ENCODE measurements at places on chromosomes 2 and 18. TPM values are rescaled to one million over a fixed set of nuclear protein-coding genes. Genes with fewer than 3 reads are reported as not detected.

DNA sequence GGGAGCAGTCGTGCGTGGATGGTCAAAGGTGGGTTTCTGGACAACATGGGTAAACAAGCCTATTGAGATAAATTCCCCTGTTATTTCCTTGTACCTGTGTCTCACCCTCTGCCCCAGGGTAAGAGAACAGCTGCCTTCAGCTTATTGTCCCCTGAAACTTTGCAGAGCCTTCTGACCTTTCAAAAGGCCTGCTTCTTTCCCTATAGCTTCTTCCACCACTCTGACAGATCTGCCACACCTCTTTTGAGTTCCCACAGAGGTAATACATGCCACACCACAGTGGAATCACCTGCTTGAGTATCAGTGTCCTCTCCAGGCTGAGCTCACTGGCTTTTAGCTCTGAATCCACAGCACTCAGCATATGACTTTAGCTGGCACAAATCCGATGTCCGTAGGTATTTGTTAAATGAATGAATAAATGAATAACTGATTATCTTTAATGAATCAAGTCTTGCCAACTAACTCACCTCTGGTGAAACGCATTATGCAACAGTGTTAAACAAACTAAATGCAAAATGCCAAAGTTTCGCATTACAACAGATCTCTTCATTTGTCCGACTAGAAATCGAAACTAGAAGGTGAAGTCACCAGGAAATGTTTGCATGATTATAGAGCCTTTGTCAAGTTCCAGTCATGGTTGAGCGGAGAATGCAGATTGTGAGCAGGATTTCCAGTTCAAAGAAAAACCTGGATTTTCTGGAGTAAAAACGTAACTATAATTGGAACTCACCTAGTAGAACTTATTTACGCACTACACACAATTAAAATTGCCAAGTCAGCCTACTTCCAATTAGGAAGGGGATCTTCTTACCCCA, 16.4 kb downstream of the DYNAP start:
- no peaks in the 10 kb centered on the region for H3K36me3 ChIP-seq
- no peak for DNase-seq
- no peak overlapping the region for H3K4me3 ChIP-seq
- no peaks in the 10 kb centered on the region for H3K4me1 ChIP-seq
- no peak overlapping the region for H3K27ac ChIP-seq

DNA sequence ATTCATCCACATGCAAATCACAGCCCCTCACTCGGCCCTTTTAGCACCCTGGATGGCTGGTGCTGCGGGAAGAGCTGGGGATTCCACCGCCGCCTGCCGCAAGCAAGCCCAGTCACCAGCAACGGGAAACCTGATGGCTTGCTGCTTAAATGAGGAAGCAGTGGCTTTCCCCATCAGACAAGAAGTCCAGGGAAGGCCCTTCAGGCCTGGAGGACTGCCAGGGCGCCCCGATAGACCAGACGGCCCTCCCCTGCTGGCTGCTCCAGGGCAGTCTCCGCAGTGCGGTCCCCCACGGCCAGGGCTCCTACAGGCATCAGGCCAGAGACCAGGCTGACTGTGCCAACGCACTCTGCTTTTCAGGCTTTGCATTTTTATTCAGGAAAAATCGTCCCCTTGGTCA, 439.1 kb downstream of the EIPR1 start:
- no peak overlapping the region for H3K4me3 ChIP-seq
- no peaks in the 10 kb centered on the region for H3K27me3 ChIP-seq
- no peaks in the 10 kb centered on the region for H3K36me3 ChIP-seq
- H3K27ac ChIP-seq: no peak overlapping the region
- DNase-seq: no peak

DNA sequence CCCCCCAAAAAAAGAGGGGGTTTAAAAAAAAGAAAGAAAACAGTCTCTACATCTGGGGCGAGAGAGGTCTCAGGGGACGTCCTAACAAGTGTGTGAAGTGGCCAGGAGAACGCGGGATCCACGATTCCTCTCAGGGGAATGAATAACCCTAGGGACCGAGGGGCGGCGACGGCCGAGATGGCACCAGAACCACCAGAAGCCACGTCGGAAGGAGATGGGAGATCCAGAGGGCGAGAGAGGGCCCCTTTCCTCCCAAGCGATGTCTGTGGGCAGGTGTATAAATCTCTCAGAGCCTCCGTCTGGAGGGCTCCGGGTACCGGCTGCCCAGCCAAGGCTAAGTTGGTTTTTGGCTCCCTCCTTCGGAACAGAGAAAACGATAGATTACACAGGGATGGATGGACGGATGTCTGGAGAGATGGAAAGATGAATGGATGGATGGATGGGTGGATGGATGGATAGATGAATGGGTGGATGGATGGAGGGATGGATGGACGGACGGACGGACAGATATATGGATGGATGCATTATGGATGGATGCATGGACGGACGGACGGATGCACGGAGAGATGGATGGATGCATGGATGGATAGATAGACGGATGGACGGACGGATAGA, 1.7 kb downstream of the EPHA4 start:
- no peak for DNase-seq
- H3K36me3 ChIP-seq: no peaks in the 10 kb centered on the region
- H3K27ac ChIP-seq: no peak overlapping the region
- no peak overlapping the region for H3K4me3 ChIP-seq
- peaks cover 20% of the 10 kb centered on the region for H3K27me3 ChIP-seq

GRCh38 chr2:205453202-205453601, 229.1 kb upstream of the NRP2 start:
- H3K27ac ChIP-seq: no peak overlapping the region
- no peaks in the 10 kb centered on the region for H3K36me3 ChIP-seq
- no peaks in the 10 kb centered on the region for H3K4me1 ChIP-seq
- no peaks in the 10 kb centered on the region for H3K27me3 ChIP-seq

DNA sequence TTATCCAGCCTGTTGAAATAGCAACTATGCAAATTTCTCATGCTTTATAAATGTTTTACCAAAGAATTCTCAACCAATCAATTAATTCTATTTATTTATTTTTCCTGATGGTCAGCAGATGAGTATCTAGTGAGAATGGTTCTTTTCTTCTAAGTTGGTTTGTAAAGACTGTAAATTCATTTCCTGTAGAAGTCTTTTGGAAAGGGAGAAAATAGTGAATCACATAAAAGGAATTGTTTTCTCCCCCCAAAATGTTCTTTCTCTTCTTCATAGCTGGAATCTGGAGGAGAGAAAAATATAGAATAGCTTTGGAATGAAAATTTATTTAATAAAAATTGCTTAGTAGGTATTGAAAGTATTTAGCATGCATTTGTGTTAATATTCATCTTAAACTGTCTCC, 836.1 kb upstream of the ZEB2 start:
- H3K4me1 ChIP-seq: no peaks in the 10 kb centered on the region
- no peak for DNase-seq
- H3K27me3 ChIP-seq: no peaks in the 10 kb centered on the region
- no peak overlapping the region for H3K27ac ChIP-seq

GRCh38 chr2:71223767-71224333, 3.1 kb downstream of the PAIP2B start:
- DNase-seq: peak; percentile 9
- no peak overlapping the region for H3K27ac ChIP-seq
- H3K27me3 ChIP-seq: peaks cover 15% of the 10 kb centered on the region
- H3K4me3 ChIP-seq: no peak overlapping the region

The DNAJC5G gene
- total RNA-seq: not detected

DNA sequence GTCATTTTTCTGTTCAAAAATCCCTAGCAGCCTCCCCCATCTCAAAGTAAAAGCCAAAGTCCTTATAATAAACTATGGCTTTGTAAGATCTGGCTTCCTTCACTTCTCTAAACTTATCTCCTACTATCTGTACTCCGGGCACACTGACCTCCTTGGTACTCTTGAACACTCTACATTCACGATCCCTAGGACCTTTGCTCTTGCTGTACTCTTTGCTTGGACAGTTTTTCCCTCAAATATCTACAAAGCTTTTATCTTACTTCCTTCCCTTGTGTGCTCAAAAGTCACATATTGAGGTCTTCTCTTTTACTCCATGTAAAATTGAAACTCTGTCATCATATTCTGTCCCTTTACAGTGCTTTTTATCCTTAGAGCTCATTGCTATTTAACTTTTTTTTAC, 616.6 kb downstream of the IRS1 start:
- H3K4me1 ChIP-seq: peaks cover 53% of the 10 kb centered on the region
- H3K4me3 ChIP-seq: no peak overlapping the region
- H3K27me3 ChIP-seq: no peaks in the 10 kb centered on the region

- no peaks in the 10 kb centered on the region for H3K36me3 ChIP-seq
- no peaks in the 10 kb centered on the region for H3K4me1 ChIP-seq
- H3K27ac ChIP-seq: no peak overlapping the region
- no peaks in the 10 kb centered on the region for H3K27me3 ChIP-seq
- H3K4me3 ChIP-seq: no peak overlapping the region
Observed at GRCh38 chr18:30889519-30890301, 152.8 kb downstream of the DSC3 start.

DNA sequence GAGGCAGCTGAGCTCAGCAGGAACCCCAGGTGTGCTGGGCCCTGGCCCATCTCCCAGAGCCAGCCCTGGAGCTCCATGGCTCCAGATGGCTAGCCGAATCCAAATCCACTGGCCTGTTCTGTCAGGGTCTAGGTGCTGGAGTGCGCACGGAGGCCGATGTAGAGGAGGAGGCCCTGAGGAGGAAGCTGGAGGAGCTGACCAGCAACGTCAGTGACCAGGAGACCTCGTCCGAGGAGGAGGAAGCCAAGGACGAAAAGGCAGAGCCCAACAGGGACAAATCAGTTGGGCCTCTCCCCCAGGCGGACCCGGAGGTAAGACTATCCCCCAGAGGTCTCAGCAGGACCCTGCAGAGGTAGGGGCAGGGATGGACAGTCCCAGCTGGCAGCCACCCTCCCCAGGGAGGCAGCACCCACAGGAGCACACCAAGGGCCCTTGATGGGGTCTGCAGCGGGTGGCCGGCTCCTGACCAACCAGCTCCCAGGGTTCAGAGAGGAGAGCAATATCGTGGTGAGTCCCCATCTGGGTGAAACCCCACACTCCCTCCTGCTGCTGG, 26.1 kb upstream of the PRLH start:
- no peak for DNase-seq
- H3K36me3 ChIP-seq: no peaks in the 10 kb centered on the region
- H3K4me3 ChIP-seq: no peak overlapping the region
- H3K4me1 ChIP-seq: no peaks in the 10 kb centered on the region

DNA sequence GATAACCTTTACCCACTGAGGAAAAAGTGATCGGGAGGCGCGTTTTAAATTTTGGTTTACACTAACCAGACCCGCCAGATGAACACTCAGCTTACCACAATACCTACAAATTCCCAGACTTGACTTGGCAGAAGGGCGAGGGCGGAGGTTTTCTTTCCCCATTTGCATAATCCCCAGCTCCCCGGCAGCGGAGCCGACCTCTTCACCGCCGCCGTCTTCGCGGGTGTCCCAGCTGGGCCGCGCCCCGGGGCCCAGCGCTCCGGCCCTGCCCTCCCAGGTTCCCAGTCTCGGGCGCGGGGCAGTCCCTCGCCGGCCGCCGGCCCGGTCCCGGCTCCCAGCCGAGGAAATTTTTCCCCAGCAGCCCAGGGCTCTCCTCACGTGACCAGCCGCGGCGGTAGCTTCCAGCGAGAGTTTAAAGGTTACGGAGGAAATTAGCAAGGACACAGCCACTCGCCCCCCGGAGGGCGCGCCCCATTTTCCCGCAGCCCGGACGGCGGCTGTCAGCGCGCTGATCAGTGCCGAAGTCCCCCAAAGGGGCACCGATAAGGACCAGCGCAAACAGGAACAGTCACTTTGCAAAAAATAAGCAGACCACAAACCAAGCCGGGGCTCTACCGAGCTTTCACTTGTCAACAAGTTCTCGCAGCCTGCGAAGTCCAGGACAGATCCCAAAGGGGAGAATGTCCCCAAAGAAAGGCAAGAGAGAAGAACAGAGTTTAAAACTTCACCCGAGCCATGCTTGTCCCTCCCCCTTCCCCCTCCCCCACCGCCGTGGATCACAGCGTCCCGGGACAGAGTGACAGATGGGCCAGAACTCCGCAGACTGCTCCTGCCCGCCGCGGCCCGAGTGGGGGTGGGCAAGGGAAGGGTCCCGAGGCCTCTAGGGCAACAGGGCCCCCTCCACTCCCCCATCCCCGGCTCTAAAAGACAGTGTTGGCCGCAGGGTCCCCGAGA, 1.3 kb upstream of the PRKCE start:
- H3K36me3 ChIP-seq: no peaks in the 10 kb centered on the region
- DNase-seq: peak; percentile 55
- peak overlapping the region; percentile 21 for H3K27ac ChIP-seq

GRCh38 chr2:134782792-134783191, 55.6 kb upstream of the ACMSD start:
- H3K27ac ChIP-seq: no peak overlapping the region
- no peaks in the 10 kb centered on the region for H3K27me3 ChIP-seq
- H3K4me3 ChIP-seq: no peak overlapping the region
- no peaks in the 10 kb centered on the region for H3K36me3 ChIP-seq
- DNase-seq: no peak

The CREG2 gene
- total RNA-seq: not detected

The CETN1 gene
- not detected for total RNA-seq

The LCT gene
- total RNA-seq: not detected

DNA sequence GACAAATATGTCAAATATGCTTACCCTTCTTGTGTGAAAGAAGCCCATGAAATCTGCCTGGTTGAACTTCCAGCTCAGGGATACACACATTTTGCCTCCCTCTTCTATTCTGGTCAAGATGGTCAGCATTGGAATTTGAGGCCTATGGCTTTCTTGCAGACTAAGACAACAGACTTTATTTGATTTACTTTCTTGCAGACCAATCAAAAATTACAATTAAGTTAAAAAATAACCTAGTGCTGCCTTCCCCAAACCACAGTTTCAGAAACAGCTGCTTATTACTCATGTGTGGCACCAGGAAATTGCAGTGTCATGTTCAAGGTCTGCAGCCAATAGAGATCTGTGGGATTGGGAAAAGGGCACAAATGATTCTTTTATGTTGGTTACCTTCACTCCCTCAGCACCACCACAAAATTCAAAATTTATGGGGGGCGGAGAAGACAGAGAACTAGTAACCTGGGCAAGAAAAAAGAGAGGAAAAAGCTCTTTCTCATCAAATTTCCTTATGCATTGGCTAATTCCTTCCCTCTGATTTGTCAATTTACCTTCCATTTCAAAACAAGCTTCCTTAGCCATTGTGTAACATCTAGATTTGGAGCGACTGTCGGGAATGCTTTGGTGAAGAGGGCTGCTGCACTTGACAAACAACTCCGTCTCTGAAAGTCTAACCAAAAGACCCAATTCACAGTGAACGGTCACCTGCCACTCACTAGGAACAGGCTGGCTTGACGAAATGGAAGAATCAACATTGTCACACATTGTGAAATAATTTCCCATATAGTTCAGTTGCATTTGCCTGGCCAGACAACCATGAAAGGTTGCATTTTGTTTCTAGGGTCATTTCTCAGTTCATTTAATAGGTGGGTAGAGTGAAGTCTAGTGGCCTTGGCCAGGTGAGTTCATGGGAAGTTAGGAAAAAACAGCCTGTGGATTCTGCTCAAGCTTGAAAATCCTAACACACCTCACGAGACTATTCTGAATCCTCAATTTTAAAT, 100.4 kb upstream of the FZD5 start:
- no peaks in the 10 kb centered on the region for H3K36me3 ChIP-seq
- H3K27ac ChIP-seq: no peak overlapping the region
- H3K27me3 ChIP-seq: no peaks in the 10 kb centered on the region
- H3K4me3 ChIP-seq: no peak overlapping the region

The CCNYL1 gene
- 9.8 TPM for total RNA-seq

The SULT6B1 gene
- total RNA-seq: 0.63 TPM
